Activated naive CD4-positive, alpha-beta T cell (primary cell): ENCODE measurements at places on chromosomes 2 and 18.

DNA sequence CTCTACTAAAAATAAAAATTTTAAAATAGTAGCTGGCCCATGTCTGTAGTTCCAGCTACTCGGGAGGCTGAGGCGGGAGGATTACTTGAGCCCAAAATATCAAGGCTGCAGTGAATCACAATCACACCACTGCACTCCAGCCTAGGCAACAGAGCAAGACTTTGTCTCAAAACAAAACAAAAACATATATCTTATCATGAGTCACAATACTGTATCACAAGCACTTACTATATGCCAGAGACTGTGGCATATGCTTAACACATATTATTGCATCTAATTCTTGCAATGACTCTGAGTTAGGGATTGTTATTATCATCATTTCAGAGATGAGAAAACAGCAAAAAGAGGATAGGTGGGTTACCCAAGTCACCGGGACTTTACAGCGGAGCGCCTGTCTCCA lies 29.5 kb upstream of the TMEM37 start:
- no peak for DNase-seq

DNA sequence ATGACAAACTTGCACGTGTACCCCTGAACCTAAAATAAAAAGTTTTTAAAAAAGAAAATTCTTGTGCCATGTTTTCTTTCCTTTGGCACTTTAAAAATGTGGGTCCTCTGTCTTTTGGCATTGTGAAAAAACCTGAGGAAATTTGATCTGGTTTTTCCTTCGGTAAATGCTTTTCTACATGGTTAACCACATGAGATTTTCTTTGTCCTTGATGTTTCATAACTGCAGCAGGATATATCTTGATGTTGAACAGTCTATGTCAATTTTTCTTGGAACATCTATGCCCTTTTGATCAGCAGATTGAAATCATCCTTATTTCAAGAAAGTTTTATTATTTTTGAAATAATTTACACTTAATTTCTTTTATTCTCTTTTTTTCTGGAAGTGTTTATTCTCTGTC lies 109.1 kb downstream of the TMEM17 start:
- no peak for DNase-seq

- DNase-seq: no peak
Observed at GRCh38 chr2:160114020-160114419, 51.6 kb upstream of the PLA2R1 start.

GRCh38 chr2:210577263-210578071 lies 21.1 kb downstream of the CPS1 start:
- no peak for DNase-seq

DNA sequence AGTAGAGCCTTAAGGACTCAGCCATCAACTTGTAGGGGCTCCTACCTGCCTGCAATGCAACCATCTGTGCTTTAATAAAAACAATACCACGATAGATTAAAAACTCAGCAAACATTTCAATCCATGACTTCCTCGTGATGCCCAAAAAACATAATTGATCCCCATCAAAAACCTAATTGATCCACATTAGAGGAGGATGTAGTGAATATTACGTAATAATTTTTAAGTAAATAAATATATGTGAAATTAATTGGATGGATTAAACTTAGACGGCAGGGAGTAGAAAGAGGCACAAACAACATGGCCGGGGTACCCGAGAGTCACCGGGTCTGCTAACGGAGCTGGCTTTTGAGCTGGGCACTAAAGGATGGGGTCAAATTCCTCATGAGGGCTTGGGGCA lies 87.3 kb downstream of the ARL4C start:
- DNase-seq: no peak

GRCh38 chr2:239158641-239159475 lies 242.0 kb downstream of the HDAC4 start:
- no peak for DNase-seq

GRCh38 chr2:174666845-174667244 lies 69.2 kb upstream of the WIPF1 start:
- no peak for DNase-seq

DNA sequence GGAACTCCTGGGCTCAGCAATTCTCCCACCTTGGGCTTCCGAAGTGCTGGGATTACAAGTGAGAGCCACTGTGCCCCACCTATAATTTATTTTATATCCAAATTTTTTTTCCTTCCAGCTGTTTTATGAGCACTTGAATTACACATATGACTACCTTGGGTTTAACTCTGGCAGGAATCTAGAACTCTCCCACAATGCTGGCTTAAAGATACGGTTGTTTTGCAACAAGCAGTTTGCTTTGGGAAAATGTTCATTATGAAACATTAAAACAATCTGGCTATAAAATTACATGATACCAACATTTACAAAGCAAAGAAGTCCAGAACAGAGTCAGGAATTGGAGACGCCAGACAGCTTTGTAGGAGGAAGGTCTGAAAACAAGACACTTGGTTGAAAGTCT lies 12.8 kb downstream of the CD302 start:
- DNase-seq: no peak

- no peak for DNase-seq
Observed at GRCh38 chr2:113910967-113911678, 21.2 kb downstream of the ACTR3 start.

- no peak for DNase-seq
Observed at GRCh38 chr18:36378205-36378604, 80.7 kb downstream of the FHOD3 start.

DNA sequence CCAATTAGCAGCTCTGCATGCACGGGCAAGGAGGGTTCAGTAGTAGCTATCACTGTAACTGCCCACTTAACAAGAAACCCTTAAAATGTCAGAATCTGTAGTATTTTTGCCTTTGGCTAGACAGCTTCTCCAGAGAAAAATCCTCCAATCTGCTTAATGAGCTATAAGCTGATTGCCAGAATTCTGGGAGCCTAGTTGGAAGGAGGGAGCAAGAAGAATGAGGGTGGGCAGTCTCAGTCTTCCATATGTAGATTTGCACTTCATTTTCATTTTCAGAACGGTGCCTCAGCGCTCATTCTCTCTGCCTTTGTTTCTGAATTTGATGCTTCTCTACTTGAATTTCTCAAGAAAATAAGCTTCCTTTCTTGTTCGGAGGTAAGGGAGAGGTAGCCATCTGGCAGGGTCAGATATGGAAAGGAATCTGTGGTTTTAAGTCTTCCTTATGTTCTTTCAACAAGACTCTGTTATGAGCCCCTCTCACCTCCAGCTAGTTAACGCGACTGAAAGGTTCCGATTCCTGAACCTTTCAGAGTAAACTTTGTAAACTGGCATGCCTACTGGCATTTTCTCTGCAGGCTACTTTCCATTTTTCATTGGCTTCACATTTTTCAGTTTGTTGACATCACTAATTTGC lies 53.5 kb downstream of the HNRNPLL start:
- no peak for DNase-seq

DNA sequence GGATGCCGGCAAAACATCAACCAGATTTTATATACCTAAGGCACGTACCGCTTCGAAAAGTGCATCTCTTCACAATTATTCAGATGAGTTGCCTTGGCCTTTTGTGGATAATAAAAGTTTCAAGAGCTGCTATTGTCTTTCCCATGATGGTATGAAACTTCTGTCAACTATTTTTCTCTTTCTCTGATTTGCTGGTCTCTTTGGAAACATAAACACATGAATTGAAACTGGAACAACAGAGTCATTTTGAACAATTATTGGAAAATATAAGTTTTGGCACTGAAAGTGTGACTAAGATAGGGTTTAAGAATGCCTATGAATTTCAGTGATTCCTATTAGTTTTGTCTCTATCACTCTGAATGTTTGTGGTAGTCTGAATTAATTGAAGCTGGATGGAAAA lies 109.9 kb downstream of the DPP4 start:
- DNase-seq: no peak

DNA sequence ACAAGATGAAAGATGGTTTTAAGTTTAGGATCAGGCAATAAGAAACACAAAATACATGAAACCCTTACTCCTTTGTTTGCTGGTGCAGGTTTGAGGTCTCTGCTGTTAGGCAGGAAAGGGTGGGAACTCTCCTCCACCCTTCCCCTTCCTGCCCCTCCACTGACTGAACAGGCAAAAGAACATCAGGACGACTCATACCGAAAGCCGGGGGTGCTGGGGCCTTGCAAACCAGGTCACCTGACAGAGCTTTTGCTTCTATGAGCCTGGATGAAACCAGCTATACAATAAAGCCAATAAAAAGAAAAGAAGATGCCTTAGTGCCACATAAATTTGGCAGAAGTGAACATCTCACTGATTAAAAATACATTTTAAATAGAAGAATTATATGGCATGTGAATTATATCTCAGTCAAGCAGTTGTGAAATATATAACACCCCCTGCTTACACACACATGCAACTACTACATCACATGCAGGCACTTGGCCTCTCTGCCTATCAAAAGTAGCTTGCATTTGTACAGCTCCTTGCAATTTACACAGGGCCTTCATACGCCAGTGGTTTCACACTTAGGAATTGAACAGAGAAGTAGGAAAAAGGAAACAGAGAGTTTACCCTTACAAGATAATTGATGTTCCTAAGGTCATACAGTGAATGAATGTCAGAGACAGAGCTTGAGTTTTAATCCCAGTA lies 215.1 kb upstream of the TRIB2 start:
- no peak for DNase-seq

- no peak for DNase-seq
Observed at GRCh38 chr2:176099159-176099727, 352 bp upstream of the HOXD12 start.

DNA sequence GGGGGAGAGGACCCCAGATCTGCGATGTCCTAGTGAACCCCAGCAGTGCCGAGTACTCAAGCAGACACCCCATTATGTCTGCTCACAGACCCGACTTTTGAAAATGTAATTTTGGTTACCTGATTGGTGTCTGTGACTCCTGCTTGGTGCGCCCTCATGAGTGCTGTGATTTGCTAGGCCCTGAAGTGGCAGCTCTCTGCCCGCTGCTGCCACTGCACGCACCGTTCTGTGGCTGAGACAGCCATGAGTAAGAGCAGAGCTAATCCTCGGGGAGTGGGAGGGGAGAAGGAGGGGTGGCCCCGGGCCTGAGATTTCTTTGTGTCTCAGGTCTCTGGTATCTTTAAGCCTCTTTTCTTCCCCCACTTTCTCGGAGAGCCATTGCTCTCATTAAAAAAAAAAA lies 18.2 kb downstream of the FHOD3 start:
- no peak for DNase-seq

DNA sequence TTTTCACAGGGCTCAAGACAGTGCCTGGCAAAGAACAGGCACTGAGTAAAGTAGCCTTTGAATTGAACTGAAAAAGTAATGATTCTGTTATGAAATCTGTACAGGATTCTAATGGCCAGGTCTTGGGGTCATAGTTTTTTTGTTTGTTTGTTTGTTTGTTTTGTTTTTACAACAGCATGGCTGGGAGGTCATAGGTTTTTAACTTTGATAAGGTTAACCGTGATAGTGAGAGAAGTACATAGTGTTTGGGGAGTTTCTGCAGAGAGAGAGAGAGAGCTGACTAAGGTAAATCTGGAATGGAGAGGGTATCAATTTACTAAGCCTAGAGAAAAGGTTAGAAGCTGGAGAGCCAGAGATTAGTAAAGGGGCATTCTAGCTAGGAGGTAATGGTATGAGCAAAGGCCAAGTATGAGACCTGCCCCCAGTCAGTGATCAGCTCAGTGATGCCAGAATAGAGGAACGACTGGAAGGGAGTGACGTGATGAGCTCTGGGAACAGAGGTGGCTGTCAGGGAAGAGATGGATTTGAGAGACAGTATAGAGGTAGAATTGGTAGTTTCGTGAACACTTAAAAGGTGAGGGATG lies 25.9 kb downstream of the XRCC5 start:
- no peak for DNase-seq

DNA sequence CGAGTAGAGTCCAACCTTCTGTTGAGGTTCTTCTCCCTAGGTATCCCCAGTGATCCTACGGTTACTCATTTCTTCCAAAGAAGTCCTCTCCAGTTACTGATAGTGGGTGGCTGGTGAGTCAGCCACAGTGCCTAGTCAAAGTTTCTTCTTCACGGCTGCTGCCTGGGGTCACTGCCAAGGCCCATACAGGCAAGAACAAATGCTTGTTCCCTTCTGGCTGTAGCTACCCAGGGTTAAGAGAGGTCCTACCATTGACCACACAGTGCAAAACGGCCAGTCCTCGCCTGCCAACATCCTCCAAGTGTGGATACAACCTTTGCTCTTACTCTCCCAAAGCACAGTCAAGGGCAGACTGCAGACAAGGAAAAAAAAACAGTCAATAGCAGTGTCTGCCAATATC lies 2.9 kb upstream of the PTPN4 start:
- no peak for DNase-seq

- no peak for DNase-seq
Observed at GRCh38 chr2:184610891-184611290, 12.6 kb downstream of the ZNF804A start.

DNA sequence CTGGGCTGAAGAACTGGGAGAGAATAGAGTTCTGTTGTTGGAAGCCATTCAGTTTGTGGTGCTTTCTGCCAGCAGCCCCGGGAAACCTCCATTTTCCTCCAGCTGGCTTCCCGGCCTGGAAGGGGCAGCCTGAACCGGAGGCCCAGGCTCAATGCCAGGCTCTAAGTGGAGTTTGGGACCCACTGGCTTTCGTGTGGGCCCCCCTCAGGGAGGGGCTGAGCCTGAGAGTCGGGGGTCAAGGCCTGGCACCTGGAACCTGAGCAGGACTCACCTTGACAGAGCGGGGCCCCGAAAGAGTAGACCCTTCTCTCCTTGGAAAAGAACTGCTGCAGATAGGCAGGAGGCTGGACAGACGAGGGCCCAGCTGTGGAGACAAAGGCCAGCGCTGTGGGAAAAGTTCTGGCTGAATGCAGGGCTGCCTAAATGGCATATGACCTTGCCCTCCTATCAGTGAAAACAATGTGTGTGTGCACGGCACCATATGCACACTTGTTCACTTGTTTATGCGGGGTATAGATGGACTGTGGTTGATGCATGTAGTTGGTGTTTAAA lies 34.8 kb upstream of the ASB18 start:
- DNase-seq: no peak

DNA sequence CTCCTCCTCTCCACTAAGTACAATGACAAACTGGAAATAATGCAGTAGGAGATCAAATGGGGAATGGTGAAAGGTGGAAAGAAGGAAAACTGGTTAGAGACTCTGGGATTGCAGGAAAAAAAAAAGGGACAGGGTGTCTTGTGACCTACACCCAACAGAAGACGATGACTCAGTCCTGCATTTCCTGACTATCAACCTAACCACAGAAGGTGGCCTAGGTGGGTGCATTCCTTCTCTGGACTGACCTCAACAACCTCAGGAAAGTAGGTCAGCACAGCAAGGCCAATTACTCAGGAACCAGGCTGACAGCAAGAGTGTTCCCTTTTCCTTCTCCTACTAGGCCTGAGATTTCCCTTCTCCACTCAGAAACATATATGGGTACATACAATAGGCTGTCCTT lies 1386.4 kb upstream of the ZEB2 start:
- DNase-seq: no peak

- DNase-seq: no peak
Observed at GRCh38 chr2:9250091-9250490, 43.5 kb downstream of the ASAP2 start.
